ENCODE measurements at places on chromosomes 4 and X. TPM values are rescaled to one million over a fixed set of nuclear protein-coding genes. Genes with fewer than 3 reads are reported as not detected.

Gene LINC00632
- 5.2 TPM for total RNA-seq

Gene NAP1L3
- 0.89 TPM for total RNA-seq

Gene GCNA
- 0.17 TPM for total RNA-seq

Gene ADH1A
- total RNA-seq: not detected

Gene SPANXD
- not detected for total RNA-seq

Gene PDHA1
- total RNA-seq: 38.5 TPM

Measured in bronchus fibroblast of lung (primary cell).